Muscle of leg (tissue), 16 donors: ENCODE measurements at places on chromosomes 5 and 9.

- no peak for DNase-seq
Observed at GRCh38 chr5:14185326-14186058, 42.4 kb downstream of the TRIO start.

GRCh38 chr5:158020555-158021418 lies 161.8 kb upstream of the CLINT1 start:
- peak; percentile 15 for DNase-seq

DNA sequence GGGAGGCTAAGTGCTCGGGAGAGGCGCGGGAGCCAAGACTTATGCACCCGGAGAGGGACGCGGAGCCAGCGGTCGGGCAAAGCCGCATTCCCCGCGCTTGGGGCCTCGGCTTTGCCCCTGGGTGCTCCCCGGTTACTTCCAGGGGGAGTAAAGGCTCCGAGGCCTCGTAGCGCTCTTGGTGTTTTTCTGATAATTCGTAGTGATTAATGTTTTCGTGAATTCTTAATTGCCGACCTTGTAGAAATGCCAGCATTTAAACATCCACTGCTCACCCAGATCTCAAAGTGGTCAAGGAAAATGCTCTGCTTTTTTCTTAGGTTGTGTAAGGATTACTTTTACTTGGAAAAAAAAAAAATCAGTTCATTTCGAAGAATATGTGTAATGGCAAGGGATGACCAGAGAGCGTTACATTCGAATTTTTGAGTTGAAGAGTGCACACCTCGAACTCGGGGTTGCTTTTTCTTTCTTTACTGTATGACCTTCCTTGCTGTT lies 654 bp upstream of the TUT7 start:
- peak; percentile 74 for DNase-seq

GRCh38 chr9:13264788-13265187 lies 14.7 kb downstream of the MPDZ start:
- DNase-seq = no peak

DNA sequence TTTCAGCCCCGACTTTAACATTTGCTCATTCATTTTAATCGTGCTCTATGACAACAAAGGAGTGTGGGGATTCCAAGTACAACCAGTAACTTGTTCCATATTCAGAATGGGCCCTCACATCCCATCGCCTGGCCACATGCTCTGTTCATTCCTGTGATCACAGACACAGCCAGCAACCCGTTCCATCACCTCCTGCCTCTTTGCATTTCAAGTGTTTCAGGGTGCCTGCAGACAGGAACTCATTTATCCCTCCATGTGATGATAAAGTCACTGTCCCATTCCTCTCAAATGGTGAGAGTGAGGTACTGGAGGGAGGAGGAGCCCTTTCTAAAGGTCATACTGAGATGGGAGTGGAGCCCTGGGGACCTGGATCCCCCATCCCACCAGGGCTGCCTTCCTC lies 571.1 kb downstream of the MAT2B start:
- DNase-seq = no peak
